ENCODE measurements at places on chromosomes 1 and 21.

DNA sequence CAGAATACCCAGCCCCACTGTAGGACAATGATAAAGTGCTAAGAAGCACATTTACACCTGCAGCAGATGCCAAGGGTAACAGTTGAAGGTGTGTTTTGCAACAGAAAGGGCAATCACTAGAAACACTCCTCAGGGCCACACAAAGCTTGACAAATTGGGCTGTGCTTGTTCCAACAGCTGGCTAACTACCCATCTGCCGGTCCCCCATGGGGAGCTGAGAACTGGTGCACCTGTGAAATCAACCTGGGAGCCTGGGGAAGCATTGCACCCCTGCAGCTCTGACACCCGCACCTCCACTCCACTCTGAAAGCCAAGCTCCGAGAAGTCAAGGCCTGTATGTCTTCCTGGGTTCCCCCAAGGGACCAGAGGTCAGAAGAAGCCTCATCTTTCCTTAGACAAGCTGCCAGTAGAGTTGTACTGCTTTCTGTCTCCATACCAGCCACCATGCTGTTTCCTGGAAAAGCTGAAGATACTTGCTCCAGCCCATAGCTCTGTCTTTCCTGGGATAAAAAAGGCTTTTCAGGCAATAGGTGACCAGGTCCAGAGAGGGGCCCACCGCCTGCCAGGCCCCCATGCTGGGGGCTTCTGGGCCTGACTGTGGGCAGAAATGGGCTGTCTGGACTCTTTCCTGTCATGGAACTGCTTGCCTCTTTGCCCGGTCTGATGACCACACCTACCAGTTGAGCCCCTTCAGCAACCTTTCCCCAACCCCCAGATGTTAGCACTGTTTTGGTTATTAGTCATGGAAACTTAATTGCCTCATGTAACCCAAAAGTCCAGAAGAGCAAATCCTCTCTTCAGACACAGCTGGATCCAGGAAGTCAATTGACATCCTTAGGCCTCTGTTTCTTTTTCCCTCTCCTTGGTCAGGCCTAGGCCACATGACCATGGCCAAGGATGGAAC is 93.6 kb downstream of the KIF14 start:
- DNase-seq = no peak

- DNase-seq = no peak
These were observed 43.2 kb downstream of the ZYG11B start for GRCh38 chr1:52769346-52770033.

DNA sequence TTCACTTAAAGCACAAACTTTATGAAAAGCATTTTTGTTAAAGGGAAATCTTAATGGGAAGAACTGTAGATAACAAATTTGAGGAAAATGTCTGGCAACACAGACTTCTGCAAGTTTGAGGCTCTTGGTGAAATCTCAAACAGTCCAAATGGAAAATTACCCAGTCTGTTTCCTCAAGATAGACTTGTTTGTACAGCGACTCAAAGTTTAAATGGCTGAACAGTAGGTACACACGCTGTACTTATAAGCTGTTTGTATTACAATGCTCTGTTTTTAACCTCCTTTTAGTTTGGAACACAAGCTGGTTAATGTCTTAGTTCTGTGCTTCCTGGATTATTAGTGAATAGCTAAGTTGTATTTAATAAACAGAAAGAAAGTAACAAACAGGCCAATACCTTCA is 217.1 kb downstream of the NFIA start:
- no peak for DNase-seq

DNA sequence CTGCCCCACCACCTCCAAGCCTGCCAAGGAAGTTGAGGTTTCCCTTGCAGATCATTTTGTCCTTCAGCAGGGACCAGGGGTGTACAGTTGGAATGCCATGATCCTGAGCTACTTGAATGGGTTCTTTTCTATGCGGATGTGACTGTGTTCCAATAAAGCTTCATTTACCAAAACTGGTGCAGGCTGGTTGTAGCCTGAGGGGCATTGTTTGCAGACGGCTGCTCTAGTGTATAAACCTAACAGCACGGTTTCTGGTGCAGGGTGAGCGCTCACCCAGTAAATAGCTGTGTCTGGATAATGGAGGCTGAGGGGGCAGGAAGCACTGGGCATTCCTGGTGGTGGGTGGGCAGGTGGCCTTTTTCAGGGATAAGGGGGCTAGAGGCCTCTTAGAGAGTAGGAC is 72.7 kb upstream of the ACTL8 start:
- DNase-seq = no peak

DNA sequence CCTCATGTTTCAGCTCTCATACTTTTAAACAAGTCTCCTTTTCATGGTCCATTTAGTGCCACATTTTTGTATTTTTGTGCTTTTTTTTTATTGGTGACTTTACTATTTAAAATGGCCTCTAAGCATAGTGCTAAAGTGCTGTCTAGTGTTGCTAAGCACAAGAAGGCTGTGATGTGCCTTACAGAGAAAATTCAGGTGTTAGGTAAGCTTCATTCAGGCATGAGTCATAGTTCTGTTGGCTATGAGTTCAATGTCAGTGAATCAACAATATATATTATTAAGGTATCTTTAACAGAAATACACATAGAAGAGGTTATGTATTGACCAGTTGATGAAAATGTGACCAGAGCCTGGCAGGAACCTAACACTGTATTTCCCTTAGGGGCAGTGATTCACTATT is 12.8 kb upstream of the FUBP1 start:
- DNase-seq = no peak
